Psoas muscle (tissue), 8 donors: ENCODE measurements at places on chromosomes 6 and 20.

- no peak for DNase-seq
- H3K4me1 ChIP-seq = no peaks in the 10 kb centered on the region
- H3K27ac ChIP-seq = no peak overlapping the region
- H3K36me3 ChIP-seq = no peaks in the 10 kb centered on the region
Measured at GRCh38 chr6:7373739-7374138, 15.8 kb downstream of the CAGE1 start.

GRCh38 chr20:39310363-39310995, 348.3 kb downstream of the DHX35 start:
- H3K4me3 ChIP-seq = no peak overlapping the region
- H3K27me3 ChIP-seq = no peaks in the 10 kb centered on the region
- no peak overlapping the region for H3K27ac ChIP-seq
- DNase-seq = no peak

- no peak overlapping the region for H3K4me3 ChIP-seq
- H3K4me1 ChIP-seq = peaks cover 15% of the 10 kb centered on the region
- no peaks in the 10 kb centered on the region for H3K27me3 ChIP-seq
- H3K27ac ChIP-seq = peak overlapping the region; percentile 51
- no peak for DNase-seq
- H3K36me3 ChIP-seq = no peaks in the 10 kb centered on the region
Measured at GRCh38 chr20:21154692-21155091, 28.8 kb downstream of the KIZ start.

- peak overlapping the region; percentile 77 for H3K4me3 ChIP-seq
- H3K4me1 ChIP-seq = peaks cover 23% of the 10 kb centered on the region
- H3K27me3 ChIP-seq = no peaks in the 10 kb centered on the region
- H3K27ac ChIP-seq = peak overlapping the region; percentile 98
- no peak for DNase-seq
- no peaks in the 10 kb centered on the region for H3K36me3 ChIP-seq
Measured at GRCh38 chr6:145736661-145737144, 1.4 kb upstream of the EPM2A start.

- H3K4me1 ChIP-seq = no peaks in the 10 kb centered on the region
- no peak overlapping the region for H3K4me3 ChIP-seq
- no peaks in the 10 kb centered on the region for H3K36me3 ChIP-seq
Measured at GRCh38 chr6:92879526-92879925, 539.8 kb downstream of the EPHA7 start.

GRCh38 chr6:158782432-158783166, 36.6 kb downstream of the EZR start:
- no peaks in the 10 kb centered on the region for H3K36me3 ChIP-seq
- H3K4me3 ChIP-seq = no peak overlapping the region
- DNase-seq = no peak
- no peaks in the 10 kb centered on the region for H3K27me3 ChIP-seq
- no peaks in the 10 kb centered on the region for H3K4me1 ChIP-seq

- no peak overlapping the region for H3K27ac ChIP-seq
- peaks cover 4% of the 10 kb centered on the region for H3K4me1 ChIP-seq
- H3K27me3 ChIP-seq = no peaks in the 10 kb centered on the region
- no peaks in the 10 kb centered on the region for H3K36me3 ChIP-seq
Measured at GRCh38 chr6:127347178-127347577, 3.8 kb upstream of the ECHDC1 start.

GRCh38 chr6:162773996-162774395, 46.2 kb downstream of the PACRG start:
- H3K36me3 ChIP-seq = no peaks in the 10 kb centered on the region
- H3K4me3 ChIP-seq = no peak overlapping the region
- H3K4me1 ChIP-seq = no peaks in the 10 kb centered on the region
- no peak for DNase-seq
- no peaks in the 10 kb centered on the region for H3K27me3 ChIP-seq

DNA sequence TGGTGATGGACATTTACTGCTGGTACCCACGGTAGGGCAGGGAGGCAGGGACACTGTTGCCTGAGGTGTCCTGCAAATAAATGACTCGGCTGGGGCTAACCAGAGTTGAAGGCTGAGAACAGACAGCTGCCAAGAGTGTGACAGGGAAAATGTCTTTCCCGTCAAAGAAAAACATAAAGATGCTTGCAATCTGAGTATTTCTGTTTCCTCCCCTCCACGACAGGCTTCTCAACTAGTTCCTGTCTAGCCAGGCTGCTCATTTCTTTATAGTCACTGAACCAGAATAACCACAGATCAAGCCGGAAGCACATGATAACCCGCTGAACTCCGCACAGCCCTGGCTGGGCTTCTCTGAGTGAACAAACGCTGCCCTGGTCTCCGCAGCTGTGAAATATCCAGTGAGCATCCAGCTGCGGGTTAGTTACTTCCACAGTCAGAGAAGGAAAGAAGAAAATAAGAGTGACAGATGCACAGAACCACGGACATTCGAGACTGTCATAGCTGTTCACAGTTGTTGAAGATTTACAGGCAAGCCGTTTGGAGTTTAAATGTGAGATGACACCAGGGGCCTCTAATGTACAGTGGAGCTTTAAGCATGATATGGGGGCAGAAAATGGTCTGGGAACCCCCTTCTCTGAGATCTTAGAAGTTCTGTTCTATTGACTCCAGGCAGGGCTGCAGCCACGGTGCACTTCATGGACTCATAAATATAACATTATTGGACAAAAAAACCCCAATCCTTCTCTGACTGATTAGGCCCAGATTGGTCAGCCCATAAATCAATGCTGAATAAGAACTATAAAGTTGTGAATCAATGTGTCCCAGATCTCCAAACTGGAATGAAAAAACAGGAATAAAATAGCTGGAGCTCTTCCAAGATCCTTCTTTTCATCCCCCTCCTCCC, 299.9 kb upstream of the SUPT3H start:
- H3K27ac ChIP-seq = no peak overlapping the region
- H3K4me3 ChIP-seq = no peak overlapping the region
- H3K4me1 ChIP-seq = no peaks in the 10 kb centered on the region
- H3K27me3 ChIP-seq = peaks cover 7% of the 10 kb centered on the region
- H3K36me3 ChIP-seq = no peaks in the 10 kb centered on the region
